ENCODE measurements at places on chromosomes 7 and 10.

DNA sequence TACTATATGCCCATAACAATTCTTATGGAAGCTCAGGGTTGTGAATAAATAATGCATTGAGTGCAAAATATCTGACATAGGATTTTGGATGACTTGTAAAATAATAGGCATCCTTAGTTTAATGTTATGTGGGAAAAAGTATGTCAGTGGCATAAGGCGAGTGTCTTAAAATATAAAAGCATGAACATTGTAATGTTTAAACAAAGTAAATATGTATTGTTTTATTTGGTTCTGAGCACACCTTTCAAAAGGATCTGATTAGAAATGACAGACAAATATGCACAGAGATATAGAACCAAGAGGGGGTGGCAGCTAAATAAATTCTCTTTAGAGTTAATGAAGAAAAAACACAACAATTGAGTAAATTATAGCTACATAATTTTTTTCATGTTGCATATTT is 51.3 kb upstream of the FOXP2 start:
- DNase-seq, result no peak

DNA sequence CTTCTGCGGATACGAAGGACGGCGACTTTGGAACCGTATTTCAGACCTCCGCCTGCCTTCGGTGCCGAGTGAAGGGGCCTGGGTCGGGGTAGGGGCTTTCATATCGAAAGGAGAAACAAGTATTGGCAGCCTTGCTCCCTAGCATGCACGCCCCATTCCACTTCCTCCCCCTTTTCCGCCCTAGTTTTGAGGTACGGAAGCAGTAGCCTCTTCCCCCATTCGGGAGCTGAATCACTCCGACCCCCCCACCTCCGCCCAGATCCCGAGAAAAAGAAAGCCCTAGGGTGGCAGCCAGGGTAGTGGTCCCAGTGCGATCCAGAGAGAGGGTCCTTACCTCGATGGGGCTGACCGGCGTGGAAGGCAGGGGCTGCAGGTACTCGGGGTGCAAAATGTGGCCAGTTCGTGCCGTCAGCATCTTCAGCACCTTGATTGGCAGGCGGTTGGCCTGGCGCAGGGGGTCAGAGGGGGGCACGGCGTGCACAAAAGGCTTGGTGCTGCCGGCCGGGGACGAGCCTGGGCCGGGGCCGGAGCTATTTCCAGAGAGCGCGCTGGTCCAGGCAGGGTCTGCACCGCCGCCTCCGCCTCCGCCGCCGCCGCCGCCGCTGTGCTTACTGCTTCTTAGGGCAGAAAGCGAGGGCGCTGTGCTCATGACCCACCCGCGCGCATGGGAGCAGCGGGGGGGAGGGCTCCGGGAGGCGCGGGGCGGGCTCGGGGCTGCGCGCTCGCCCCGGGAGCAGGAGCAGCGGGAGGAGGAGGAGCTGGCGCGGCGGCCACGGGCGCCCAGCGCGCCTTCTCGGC is 594 bp downstream of the ZNF503 start:
- DNase-seq, result no peak

- DNase-seq, result peak; percentile 58
Measured at GRCh38 chr7:75642810-75643486, 95.8 kb downstream of the HIP1 start.

DNA sequence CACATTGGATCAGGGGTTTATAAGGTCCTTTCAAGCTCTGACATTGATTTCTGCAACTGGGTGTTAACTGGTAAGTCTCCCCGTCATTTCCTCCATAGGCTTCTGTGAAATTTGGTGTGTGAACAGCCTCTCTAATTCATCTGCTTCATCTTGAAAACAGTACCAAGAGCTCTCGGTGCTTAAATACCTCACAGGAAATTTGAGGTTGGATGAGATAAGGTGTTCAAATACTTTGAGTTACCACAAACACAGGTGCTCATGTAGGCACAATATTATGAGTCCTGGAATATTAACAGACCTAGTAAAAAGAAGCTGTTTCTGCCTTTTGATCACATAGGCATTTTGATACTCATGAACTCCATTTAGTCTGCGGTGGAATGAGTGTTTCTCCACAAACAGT is 85.2 kb downstream of the RTKN2 start:
- no peak for DNase-seq

GRCh38 chr7:78493401-78493800 is 694.8 kb downstream of the PHTF2 start:
- DNase-seq, result no peak
